A549 treated with Hydrocortisone at 1 μM for 4 hours (cell line): ENCODE measurements at places on chromosomes 4 and X. TPM values are rescaled to one million over a fixed set of nuclear protein-coding genes. Genes with fewer than 3 reads are reported as not detected.

LNX1 gene
- 0.03 TPM in 2 of 5 replicates, not detected in the others for total RNA-seq

TCP11X2 gene
- not detected in 5 replicates for total RNA-seq

ZNF280C gene
- total RNA-seq: 2.4 to 3.8 TPM (median 2.8 TPM) in 5 replicates

MRPS18C gene
- total RNA-seq: 41.4 to 56.8 TPM (median 43.1 TPM) in 5 replicates

GPM6B gene
- 0.07 to 0.20 TPM (median 0.14 TPM) in 5 replicates for total RNA-seq
